ENCODE measurements at places on chromosomes 5 and 9.

GRCh38 chr5:156695774-156696173 is 154.3 kb upstream of the PPP1R2B start:
- DNase-seq, result no peak

DNA sequence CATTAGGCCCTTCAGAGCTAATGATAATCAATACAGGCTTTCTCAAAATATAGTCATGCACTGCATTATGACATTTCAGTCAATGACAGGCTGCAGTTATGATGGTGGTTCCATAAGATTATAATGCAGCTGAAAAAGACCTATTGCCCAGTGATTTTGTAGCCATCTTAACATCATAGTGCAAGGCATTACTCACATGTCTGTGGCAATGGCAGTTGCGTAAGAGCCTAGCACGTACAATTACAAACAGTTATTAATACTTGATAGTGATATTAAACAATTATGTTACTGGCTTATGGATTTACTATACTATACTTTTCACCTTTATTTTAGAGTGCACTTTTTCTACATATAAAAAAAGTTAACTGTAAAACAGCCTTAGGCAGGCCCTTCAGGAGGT is 214.8 kb downstream of the ISL1 start:
- DNase-seq, result no peak

- no peak for DNase-seq
These were observed 197.5 kb downstream of the PALM2AKAP2 start for GRCh38 chr9:109977521-109977920.

DNA sequence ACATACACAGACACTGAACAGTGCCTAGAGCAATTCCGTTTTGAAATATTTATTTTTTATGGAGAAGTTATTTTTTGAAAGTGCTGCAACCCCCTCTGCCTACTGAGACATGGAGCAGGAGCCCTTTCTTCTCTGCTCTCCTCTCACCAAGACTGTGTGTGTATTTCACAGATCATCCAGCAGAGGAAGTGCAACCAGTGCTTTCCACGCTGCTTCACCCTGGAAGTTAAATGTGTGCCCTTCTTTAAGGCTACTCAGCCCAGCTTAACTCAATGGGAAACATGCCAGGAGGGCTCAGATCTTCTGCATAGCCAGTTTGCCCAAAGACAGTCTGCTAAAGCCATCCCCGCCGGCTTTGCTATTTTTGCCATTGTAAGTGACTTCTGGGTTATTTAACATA is 606.3 kb downstream of the TLE1 start:
- no peak for DNase-seq

GRCh38 chr5:59391576-59391975 is 501.9 kb downstream of the PDE4D start:
- no peak for DNase-seq

DNA sequence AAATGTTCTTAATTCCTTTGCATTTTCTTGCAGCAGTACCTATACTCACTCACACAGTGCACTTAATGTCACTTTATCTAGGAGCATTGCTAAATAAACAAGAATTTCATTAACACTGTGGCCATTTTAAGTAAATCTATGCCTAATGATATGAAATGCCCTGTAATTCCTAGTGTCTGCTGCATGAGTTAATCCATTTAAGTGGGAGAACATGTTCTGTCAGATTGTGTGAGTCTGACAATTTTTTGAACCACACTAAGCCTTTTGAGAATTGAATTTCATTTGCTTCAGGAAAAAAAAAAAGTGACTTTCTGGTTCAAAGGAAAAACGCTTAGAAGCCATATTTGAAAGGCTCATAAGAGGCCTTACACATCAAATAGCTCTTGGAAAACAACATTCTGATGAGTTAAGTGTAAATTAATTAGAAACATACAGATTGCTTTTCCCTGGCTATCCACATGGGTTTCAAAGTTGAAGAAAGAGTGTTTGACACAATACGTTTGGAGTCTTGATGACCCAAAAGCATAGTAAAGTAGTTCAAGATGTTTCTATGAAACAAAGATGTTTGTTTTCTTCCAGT is 446.7 kb upstream of the GRAMD2B start:
- DNase-seq, result no peak

- no peak for DNase-seq
These were observed 254.1 kb upstream of the ACTBL2 start for GRCh38 chr5:57736716-57737115.

- DNase-seq, result no peak
These were observed 21.4 kb upstream of the ELL2 start for GRCh38 chr5:95983080-95983479.

- DNase-seq, result no peak
These were observed 242.9 kb downstream of the EBF1 start for GRCh38 chr5:158856794-158857193.

DNA sequence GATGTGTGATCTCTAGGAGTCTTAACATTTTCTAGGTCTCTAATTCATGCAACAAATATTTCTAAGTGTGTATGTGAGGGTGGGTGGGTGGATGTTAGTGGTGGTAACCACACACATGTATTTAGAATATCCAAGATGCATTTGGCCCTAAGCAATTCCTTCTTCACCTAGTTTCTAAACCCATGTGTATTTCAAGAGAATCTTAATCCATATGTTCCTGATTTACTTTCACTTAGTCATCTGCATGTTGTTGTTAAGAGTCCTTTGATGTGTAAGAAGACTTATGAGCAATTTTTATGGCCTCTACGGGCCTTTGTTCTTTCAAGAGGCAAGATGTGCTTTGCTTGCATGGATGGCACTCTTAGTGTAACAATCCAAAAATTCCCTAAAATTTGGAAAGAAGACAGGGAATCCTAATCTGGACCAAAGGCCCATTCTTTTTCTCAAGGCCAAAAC is 282.6 kb downstream of the SPATA31D1 start:
- no peak for DNase-seq

GRCh38 chr9:90916147-90916734 is 114.6 kb downstream of the SYK start:
- no peak for DNase-seq

DNA sequence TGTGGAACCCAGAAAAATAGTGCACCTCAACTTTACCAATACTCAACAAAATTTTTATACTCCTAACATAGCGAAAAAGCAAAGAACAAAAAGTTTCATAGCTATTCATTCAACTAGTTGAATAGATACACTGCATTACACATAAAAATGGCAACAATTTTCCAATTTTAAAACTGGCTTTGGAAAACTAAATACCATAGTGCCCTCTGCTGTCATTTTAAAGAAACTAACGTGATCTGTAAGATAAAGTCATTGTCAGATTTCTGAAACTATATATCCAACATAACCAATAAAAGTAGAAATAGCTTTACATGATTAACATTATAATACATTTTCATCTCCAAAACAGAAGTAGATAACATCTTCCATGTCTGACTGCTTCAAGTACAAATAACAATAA is 31.6 kb downstream of the DTWD2 start:
- no peak for DNase-seq

Data from stimulated activated CD4-positive, alpha-beta T cell treated with anti-CD3 and anti-CD28 coated beads, TNF-alpha, amount 100 ng/mL, for 4 hours (primary cell).